H4 (cell line): ENCODE measurements at places on chromosomes 16 and 17. TPM values are rescaled to one million over a fixed set of nuclear protein-coding genes. Genes with fewer than 3 reads are reported as not detected.
A peak's percentile ranks its signal among the peaks of the same experiment; 100 is the strongest.

AANAT gene
- total RNA-seq: not detected in 2 replicates

DNA sequence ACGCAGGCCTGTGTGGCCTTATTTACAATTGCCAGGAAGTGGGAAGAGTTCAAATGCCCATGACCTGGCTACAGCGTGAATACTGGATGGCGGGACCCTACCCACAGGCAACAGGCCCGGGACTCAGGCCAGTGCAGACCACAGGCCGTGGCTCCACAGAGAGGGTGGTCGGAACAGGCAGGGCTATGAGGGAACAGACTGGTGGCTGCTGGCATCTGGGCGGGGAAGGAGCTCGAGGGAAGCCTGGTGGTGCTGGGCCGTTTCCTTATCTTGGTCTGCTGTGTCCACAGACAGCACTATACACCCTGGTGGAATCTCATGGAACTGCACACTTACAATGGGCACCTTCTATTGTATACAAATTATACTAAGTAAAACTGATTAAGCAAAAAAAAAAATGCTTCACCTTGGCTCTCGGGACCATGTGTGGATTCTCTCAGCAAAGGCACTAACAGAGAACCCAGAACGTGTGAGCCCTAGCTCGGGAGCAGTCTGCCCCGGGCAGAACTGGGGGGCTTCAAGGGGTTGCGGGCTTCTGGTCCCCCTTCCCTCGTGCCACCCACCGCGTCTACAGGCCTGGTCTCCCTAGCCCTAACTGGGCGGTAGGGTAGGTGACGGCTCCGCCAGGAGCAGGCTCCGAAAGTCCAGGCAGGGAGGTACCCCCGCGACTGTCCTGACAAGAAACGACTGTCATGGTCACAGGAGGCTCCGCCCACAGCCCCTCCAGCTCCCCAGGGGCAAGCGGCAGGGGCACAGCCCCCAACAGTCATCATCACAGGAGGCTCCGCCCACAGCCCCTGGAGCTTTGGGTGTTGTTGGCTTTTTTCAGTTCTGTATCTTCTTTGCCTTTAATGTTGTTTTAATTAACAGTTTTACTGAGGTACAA lies 21.8 kb downstream of the CEP131 start:
- DNase-seq: peak; percentile 72

DNA sequence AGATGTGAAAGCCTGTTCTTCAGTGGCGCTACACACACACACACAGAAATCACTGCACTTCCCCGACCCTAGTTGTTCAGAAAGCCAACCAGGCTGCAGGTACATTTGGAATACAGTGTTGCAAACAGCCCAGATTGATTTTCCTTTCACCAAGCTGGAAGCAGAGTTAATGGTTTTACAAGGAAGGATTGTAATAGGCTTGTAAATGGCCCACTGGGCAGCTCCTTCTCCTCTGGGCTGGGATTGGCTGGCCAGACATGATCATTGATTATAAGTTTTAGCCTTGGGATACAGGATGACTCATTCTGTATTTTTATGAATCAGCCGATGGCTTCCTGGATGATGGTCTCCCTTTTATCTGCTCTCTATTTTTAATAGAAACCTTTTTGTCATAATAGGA lies 2.5 kb downstream of the VAT1L start:
- DNase-seq: no peak

GRCh38 chr17:74682471-74683190 lies 30.1 kb downstream of the CD300LF start:
- no peak for DNase-seq
